ENCODE measurements at places on chromosomes 2 and 18.

DNA sequence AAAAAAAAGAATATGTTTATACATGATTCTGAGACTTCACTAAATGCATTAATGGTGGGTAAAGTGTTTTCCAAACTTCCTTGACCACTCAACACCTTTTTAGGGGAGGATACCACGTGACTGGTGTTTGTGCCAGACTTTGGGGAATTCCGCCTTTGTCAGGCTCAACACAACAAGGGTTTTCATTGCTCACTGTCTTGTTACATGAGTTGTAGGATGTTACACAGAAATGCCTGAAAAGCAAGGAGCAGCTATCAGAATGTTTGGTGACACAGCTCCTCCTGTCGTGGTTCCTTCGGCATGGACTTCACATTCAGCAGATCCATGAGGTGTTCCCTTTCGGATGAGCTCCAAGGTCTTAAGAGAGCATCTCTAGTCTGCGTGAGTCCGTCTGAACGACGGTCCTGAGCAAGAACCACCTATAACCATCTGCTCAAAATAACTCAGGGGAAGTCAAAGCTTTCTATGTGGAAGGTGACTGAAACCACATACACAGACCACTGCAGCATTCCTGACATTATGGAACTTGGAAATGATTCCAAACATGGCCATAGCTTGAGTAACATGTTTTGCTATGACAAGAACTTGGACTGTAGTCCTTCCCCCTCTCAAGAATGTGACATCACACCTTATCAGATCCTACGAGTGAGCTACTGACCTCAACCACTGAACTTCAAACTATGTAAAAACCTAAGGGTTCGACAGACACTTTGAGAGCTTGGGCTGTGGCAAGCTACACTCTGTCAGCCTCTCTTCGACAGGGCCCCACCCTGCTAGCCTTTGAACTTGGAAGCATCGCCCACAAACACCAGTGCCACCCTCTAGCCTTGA lies 57.5 kb downstream of the MCFD2 start:
- DNase-seq: no peak

DNA sequence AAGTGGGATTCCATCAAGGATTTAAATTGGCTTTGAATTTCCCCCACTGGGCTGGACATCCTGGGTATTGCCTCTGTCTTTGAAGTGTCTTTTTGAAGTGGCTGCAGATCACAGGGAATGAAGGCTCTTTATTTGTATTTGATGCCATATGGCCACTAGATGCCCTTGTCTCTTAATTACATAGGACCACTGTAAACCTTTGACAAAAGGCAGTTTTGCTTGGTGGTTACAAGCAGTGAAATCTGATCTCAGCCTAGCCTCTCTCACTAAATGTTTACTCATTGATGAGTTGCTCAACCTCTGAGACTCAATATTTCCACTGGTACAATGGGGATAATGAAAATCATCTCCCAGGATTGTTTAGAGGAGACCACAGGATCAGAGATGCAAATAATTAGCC lies 102.2 kb downstream of the INSIG2 start:
- DNase-seq: no peak

- DNase-seq: no peak
Measured at GRCh38 chr18:63148449-63149301, 170.9 kb downstream of the BCL2 start.

GRCh38 chr18:11497585-11497984 lies 111.8 kb upstream of the SLC35G4 start:
- DNase-seq: no peak

DNA sequence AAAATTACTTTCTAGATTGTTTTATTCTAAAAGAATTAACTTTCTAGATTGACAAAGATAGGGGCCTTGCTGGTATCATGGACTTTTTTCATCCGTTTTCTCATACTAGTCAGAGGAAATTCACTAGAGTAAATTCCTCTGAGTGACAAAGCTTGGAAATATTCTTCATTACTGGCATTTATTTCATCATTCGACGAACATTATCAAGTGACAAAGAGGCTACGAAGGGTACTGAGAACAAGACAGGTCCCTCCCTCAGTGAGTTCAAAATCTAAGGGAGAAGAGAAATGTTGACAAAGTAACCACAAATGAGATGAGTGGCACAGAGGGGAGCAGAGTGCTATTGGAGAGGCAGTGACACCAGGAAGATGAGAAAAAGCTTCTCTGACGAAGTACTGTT lies 4.3 kb downstream of the EPG5 start:
- DNase-seq: no peak

DNA sequence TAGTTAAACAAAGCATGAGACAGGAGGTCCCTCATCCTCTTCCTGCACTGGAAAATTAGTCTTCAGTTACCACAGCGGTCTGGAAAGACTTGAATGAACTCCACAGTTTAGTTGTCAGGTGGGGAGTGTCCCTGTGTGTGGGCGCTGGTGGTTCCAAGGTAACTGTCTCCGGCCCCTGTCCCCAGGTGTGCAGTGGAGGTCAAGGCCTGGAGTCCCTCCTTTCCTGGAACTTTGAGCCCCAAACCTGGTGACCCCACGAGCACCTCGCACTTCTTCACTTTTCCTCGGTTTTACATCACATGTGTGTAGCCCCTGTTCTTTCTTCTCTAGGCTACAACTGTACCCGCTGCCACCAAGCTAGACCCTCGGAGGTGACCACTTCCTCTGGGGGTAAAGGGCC lies 28.0 kb upstream of the INHBB start:
- DNase-seq: no peak

DNA sequence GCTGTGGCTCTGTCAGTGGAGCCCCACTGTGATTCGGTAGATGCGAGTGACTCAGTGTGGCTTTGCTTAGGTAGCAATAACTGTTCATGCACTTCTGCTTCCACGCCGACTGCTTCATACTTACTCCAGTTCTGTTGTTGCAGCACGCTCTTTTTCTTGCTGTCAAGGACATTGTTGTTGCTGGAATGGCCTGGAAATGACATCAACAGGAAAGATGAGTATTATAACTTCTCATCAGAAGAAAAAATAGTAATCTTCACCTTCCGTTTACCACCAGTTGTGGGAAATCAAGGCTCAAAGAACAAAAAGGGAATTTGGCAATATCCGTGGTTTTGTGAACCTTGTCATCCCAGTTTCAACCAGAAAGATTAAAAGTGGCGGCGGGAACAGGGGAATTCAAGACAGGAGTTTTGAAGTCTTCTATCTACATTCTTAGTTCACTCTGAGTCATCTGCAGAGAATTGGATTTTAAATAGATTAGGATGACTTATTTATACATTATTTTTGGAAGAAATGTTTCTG lies 8.3 kb downstream of the TM4SF20 start:
- DNase-seq: no peak

Measured in right forelimb (tissue), 1 donor.